ENCODE measurements at places on chromosomes 3 and 15.

- no peak for DNase-seq
Measured at GRCh38 chr3:194204042-194204987, 68.4 kb downstream of the HES1 start.

- no peak for DNase-seq
Measured at GRCh38 chr15:90580099-90580498, 50.4 kb downstream of the CRTC3 start.

- DNase-seq, result peak; percentile 20
Measured at GRCh38 chr3:134294302-134295280, 43.9 kb upstream of the RYK start.

DNA sequence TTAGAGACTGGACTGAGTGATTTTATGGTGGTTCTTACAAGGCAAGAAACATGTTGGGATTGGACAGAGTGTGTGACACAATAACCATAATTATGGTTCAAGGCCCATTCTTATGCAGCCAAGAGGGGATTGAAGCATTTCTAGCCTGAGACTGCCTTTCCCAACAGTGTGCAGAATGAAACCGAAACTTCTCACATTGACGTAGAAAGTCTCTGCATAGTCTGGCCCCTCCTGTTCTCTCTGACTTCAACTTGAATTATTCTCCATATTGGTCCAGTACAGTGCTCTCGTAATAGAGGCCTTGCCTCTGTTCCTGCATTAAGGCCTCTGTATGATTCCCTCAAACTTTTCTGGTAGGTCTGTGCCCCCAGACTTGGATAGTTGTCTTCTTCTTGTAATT lies 138.3 kb downstream of the DIPK2A start:
- DNase-seq, result no peak

DNA sequence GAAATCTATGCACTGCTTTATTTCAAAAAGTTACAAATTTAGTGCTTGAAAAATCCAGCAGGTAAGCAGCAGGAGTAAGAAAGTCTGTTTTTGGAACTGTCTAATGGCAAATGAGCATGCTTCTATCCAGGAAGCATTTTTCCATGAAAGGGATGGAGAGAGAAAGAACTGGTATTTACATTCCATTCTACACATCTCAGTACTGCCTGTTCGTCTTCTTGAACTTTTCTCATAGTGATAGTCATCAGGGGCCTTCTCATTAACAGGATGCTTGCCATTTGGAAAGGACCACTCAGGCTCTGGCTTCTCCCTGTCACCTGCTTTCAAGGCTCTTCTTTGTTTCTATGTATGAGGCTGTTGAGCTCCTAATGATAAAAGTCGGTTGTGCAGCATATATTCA lies 267.3 kb upstream of the IL12A start:
- no peak for DNase-seq

DNA sequence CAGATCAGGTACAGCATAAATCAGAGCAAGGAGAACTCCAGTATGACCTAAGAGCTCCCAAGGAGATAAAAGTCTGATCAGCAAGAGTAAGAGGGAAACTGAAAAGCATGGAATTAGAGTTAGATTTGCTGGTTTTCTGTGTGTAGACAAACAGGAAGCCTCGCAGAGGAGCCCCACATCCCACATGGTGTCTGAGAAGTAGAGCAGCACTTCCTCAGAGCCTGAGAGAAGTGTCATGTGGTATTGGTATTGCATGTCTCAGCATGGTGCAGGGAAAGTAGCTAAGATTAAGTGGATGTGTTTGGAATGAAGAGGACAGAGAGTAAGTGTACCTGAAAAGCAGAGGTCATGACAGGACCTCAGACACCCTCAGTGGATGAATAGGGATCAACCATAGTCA lies 175.4 kb upstream of the GBE1 start:
- DNase-seq, result no peak

- DNase-seq, result no peak
Measured at GRCh38 chr15:66261056-66261455, 7.5 kb upstream of the MEGF11 start.

GRCh38 chr3:4751502-4752101 lies 227.6 kb upstream of the BHLHE40 start:
- DNase-seq, result no peak

- DNase-seq, result no peak
Measured at GRCh38 chr3:53833700-53834099, 12.5 kb downstream of the CHDH start.

- DNase-seq, result no peak
Measured at GRCh38 chr15:73322665-73323373, 45.9 kb downstream of the HCN4 start.

- DNase-seq, result no peak
Measured at GRCh38 chr3:7615043-7615442, 754.1 kb downstream of the GRM7 start.

DNA sequence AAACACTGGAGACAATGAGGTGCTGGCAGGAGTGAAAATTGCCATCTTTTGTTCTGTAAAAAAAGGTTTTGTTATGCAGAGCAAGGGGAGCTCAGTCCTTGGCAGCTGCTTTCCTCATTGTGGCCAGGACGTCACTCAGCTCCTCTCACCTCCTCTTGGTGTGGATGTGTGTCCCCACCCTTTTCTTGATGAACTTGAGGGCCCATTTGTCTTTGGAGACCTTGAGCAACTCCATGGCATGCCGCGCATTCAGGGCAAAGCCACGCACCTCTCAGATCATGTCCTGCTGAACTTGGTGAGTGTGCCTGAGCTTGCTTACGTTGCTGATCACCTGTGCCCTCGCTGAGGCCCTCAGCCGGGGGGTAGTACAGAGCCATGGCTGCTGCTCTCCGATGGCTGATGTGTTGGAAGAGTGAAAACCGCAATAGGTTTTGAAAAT lies 24.5 kb upstream of the BDH1 start:
- no peak for DNase-seq

GRCh38 chr3:51813539-51813938 lies 34.5 kb upstream of the IQCF6 start:
- DNase-seq, result no peak

DNA sequence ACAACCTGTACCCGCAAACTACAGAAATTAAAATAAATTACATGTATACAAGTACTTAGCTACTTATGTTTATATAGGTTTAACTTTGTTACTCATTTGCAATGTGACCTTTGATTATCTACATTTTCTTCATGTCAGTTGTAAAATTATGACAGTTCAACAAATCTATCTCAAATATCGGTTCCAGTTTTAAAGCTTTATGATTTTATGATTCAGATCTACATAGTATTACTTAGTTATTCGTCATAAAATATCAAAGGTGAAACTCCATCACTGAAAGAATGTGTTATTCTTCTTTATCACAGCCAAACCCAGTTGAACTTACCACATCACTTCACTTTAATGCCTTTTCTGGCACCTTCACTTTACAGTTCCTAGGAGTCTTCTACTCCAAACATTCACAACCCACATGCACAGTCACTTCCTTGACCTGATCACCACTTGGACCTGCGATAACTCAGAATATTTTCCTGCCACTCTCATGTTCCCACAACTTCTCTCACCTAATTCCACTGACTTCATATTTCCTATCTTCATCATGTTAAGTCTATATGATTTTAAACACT lies 47.2 kb downstream of the SLITRK3 start:
- DNase-seq, result no peak

DNA sequence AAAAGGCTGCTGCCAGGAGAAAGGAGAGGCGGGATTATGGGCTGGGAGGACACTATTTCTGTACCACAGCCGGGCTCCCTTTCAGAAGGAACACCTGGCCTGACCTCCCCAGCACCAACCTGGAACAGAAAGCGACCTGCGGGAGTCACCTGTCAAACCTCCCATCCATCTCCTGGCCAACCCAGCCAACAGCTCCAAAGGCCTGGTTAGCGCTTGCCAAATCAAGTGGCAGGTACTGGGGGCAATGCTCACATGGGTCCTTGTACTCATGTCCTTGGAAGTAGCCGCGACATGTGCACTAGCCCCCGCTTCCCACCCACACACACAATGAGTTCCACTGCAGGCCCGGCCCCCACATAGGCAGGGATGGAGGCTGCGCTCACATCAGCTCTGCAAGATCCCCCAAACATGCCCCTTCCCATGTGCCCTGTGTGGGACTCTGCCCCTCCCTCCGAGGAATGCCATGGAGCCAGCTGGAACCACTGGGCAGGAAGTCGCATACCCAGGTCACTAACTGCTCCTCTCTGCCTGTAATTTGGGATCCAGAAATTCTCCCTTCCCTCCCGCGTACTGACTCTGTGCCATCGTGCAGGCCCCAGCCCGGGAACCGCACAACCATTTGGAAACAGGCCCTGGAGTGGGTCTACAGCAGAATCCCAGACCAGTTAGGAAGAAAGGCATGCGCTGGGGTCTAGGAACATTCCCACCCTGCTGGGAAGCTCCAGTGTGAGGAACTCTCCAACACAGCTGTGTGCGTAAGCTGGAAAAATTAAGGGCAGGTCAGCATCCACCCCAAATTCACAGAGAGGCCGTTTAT lies 98.9 kb downstream of the LRIG1 start:
- no peak for DNase-seq

DNA sequence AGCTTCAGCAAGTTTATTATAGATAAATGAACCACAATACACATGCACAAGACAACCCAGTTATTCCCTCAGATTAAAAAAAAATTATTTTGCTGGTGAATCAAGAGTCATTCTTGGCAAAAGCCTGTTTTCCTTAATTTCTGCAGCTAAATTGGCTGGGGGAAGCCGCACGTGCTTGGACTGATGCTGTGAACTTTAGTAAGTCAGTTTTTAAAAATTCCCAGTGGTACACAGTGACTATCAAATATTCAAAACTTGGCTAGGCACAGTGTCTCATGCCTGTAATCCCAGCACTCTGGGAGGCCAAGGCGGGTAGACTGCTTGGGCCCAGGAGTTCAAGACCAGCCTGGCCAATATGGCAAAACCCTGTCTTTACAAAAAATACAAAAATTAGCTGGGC lies 23.9 kb downstream of the EHD4 start:
- no peak for DNase-seq

DNA sequence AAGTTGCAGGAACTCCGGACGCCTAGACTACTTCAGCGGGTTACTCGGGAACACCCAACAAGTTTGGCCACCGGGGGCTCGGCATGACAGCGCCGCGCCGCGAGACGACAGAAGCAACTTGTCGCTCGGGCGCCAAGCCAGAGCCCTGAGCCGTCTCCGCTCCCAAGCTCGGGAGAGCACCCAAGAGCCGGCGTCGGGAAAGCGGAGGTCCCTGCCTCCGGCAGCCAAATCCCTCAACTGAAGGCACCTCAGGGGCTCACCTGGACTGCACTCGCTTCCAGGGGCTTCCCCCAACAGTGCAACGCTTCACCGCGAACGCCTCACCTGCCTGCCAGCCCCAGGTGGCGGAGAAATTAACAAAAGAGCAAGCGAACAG lies 640 bp downstream of the MB21D2 start:
- no peak for DNase-seq

- DNase-seq, result no peak
Measured at GRCh38 chr15:79675982-79676381, 220.8 kb downstream of the MTHFS start.

DNA sequence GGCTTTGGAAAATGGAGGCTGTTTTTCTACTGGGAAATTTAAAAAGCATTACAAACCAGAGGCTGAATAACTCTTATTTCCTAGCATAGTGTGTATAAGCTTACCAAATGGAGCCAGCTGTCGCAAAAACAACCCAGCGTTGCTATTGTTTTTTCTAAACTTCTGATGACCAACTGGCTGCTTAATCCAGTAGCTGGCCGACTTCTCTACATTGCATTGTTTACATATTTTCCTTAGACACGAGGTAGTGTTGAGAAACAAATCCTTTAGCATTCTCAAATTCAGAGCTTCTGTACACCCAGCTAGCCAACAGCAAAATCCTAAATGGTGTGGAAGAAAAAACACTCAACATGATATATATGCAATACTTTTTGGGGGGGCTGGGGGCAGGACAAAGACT lies 161.0 kb upstream of the ADAMTS9 start:
- DNase-seq, result no peak

- no peak for DNase-seq
Measured at GRCh38 chr3:110419096-110419495, 652.5 kb upstream of the NECTIN3 start.

DNA sequence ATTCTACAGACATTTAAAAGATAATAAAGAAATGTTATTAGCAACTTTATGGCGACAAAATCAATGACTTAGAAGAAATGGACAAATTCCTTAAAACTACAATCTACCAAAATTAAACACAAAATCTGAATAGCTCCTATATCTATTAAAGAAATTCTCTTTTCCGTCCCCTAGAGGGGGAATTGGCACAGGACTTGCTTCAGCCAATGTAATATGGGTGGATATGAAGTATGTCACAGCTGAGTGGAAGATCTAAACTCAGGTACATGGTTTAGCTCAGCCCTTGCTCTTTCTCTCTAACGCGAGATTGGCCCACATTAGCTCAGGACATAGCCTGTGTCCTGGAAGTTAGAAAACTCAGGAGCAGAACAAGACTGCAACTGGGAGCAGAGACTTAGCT lies 79.3 kb downstream of the DNAH12 start:
- no peak for DNase-seq

- DNase-seq, result no peak
Measured at GRCh38 chr15:42784705-42785104, 47.8 kb upstream of the CDAN1 start.

GRCh38 chr3:37028329-37028728 lies 35.0 kb downstream of the MLH1 start:
- no peak for DNase-seq

DNA sequence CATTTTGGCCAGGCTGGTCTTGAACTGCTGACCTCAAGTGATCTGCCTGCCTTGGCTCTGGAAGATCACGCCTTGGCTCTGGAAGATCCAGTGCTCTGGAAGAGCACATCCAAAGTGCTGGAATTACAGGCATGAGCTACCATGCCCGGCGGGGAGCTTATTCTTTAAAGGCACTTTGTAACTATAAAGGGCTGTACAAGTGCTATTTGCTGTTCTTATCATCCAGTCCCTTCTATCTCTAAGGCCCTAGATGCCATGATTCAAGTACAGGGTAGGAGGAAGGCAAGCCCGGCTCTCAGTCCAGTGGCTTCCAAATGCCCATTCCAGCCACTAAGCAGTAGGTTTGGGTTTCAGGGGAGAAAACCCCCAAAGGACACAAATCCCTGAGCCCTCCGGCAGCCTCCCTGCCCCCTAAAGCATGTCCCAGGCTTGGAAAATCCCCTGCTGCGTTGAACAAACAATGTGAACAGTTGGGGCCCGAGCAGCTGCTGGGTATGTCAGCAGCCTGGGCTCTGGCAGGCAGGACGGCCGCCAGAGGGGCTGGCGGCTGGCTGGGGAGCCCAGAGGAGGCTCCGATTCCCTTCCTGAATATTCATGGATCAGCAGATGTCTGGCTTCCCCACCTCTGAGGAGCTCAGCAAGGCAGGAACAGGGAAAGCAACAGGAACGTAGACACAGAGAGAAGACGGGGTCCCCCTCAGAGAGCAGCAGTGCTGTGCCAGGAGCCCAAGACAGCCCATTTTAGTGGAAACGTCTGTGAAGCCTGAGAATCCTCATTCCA lies 7.7 kb downstream of the IGDCC4 start:
- DNase-seq, result no peak

DNA sequence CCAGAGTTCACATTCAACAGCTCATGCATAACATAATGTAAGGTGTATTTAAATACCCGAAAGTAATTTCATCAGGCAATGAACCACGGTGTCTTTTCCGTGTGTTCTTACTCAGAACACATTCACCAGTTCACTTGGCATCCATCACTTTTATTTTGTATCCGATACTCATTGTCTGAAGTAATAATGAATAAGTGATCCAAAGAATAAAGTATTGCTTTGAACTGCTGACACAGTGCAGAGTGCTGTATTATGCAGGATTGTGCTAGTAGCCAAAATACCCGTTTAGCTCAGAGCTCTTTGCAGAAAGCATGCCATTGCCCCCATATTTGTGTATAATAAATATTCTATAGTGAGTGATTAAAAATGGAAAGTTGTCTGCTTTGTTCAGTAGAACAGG lies 460.9 kb upstream of the KCNMB2 start:
- no peak for DNase-seq

All from stimulated activated CD8-positive, alpha-beta memory T cell treated with anti-CD3 and anti-CD28 coated beads, Interleukin-15, amount 100 ng/mL, for 1 hour (primary cell).